ENCODE measurements at places on chromosomes 6 and 20. TPM values are rescaled to one million over a fixed set of nuclear protein-coding genes. Genes with fewer than 3 reads are reported as not detected.

ADGRG6 gene
- 5.7 TPM for total RNA-seq

DNA sequence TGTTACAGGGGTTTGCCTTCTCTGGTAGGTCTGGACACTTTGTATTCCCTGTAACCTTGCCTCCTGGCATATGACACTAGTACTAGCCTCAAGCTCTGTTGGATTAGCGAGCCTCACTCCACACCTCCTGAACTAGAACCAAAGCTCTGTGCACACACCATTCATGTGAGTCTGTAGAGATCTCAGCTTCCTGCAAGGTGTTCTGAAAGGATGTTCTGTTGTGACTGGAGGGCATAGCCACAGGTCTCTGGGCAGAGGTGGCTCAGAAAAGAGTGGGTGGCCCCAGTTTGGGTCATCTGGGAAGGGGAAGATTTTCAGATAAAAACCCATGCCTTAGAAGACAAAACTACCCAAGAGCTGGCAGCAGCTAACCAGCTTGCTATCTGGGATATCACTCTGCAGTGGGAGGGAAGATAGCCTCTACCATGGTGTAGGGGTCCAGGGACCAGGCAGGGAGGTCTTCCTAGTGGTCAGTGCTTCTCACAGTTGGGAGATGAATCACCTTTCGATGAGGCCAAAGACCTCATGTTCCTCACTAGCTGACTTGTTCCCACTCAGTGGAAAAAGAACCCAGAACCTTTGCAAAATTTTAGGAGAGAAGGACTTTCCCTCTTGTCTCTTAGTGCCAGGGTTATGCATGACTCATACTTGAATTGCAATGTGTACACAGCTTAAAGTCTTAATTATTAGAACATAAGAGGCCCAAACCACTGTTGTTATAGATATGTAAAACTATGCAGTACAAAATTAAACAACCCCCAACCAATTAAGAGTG is 41.4 kb downstream of the HLA-F start:
- DNase-seq: no peak

DNA sequence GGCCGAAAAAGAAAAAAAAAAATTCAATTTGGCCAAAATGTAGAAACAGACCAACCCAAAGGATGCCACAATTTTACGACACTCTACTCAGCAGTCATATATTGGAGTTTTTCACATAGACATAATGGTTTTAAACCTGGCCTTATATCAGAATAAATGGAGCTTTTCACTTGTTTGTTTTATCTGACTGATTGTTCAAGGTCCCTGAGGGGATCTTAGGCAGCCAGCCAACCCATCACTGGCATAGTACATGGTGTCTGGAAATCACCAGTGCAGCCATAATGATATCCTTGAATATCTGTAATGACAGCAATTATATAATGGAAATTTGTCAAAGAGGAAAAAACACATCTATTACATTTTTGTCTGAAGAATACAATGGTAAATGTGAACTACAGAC is 96.9 kb downstream of the PRSS35 start:
- DNase-seq: no peak

DNA sequence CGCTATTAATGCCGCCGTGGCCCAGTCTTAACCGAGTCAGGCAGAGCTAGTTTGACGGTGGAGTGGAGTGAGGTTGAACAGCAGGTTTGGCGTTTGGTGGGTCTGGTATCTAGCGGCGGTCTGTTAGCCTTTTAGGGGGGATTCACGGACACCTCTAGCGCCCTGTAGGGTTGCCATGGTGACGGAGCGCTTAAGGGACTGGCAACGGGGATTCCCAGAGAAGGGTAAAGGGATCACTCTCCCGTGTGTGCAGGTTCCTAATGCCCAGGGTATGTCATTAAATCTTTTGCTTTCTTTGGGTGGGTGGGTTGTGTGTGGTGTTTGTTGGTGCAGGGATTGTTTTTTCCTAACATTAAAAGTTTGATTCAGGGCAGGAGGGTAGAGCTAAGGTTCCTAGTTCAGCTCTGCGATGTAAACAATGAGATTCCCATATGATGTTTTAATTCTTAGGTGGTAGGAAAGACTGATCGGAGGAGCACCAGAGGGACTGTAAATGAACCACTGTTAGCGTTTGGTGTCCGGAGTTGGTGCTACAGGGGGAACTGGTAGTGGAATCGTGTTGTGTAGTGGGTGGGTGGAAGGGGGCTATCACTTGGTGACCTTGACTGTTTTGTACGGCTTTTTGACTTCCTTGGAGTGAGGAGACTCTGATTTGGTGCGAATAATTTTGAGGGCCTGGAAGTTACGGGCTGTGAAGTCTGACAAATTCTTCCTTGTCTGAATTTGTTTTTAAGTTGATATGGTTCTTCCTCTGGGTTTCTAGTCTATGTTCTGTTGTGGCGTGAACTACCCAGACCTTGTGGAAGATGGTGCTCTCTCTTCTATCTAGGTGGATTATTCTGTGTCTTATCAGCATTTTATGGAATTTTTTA is 5.0 kb downstream of the BRD2 start:
- DNase-seq: peak; percentile 51

DNA sequence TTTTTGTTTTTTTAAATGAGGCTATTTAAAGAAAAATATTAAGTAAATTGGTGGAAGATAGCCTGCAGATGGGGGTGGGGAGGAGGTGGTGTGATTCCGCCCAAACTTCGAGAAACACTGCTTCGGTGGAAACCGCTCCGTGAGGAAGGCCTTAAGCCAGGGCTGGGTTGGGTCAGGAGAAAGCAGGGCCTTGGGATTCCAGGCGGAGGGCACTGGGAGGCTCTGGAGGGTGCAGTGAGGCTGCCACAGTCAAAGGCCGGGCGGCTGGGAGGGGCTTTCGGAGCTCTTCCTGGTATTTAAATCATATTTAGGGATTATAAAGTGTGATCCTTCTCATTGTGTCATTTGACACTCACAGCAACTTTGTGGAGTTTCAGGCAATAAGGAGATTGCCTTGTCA is 22.2 kb upstream of the SCRT2 start:
- DNase-seq: no peak

PAX1 gene
- not detected for total RNA-seq

DNA sequence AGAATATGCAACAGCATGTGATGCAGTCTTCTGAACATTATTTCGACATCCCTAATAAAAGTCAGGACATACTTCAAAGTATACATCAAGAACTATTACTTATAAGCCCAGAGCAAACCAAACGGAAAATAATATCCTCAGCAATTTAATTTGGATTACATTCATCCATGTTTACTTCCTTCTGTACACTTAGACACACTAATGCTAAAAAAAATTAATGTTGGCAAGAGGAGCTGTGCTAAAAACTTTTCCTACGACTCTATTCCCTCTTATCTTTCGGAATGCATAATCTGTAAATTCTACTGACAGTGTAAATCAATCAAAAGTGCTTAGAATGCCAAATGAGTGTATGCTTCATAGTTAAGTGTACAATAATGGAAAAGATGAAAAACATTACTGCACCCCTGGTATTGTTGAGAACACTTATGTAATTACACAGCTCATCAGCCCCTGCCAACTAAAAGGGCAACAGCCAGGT is 301.2 kb upstream of the HSF2 start:
- DNase-seq: no peak

- peak; percentile 79 for DNase-seq
Observed at GRCh38 chr20:63698739-63699465, 2.5 kb downstream of the TNFRSF6B start.

DNA sequence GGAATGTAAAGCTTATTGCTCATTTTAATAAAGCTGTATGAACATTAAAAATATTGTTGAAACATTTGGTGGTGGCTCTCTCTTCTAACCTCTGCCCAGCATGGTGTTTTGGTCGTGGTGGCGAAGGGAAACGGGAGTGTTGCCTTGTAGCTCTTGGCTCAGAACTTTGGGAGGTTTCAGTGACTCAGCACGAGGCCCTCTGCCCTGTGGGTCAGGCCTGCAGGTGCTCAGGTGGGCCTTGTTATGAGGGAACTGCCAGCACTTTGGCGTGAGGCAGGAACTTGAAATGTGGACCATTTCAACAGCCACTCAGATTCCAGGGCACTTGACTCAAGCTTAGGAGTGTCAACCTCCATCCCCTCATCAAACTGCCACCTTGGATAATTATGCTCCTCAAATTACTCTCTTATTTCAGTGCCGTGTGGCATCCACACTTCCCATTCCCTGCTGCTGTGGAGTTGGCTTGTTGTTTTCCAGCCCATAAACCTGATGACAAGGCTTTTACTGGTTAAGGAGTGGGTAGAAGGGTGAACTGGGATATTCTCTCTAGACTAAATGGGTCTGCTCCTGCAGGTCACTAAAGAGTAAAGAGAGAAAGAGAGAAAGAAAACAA is 36.3 kb downstream of the PRDM1 start:
- no peak for DNase-seq

GRCh38 chr6:7324520-7324919 is 11.5 kb upstream of the SSR1 start:
- DNase-seq: no peak

DNA sequence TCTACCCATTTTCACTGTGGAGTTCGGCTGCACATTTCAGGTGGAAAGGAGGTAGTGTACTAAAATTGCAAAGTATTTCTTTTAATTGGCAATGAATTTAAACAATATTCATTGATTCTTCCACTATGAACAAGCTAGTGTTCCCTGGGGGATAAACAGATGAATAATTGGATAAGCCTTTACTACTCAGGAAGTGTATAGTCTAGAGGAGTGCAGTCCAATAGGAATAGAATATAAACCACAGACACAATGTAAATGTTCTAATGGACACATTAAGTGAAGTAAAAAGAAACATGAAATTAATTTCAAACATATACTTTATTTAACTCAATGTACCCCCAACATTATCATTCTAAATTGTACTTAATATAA is 28.7 kb downstream of the SGK1 start:
- no peak for DNase-seq

GRCh38 chr6:160333841-160334240 is 14.3 kb upstream of the SLC22A3 start:
- DNase-seq: no peak

DNA sequence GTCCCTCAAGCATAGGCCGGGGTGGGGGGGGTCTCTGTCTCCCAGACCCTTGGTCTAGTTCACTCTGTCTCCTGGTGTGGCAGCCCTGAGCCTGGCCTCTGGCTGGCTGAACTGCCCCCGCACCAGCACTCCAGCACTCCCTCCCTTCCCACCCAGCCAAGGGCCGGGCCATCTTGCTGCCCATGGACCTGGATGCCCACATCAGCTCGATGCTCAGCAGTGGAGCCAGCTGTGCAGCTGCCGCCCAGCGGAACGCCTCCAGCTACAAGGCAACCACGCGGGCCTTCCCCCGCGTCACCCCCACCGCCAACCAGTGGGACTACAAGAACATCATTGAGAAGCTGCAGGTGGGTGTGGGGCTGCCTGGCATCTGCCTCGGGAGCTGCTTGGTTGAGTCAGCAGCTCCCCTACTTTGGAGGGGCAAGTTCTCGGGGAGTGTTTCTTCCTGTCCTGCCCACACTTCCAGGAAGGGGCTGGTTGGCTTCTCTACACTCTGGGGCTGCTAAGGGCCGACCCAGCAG is 28.4 kb downstream of the UQCC2 start:
- no peak for DNase-seq

DPPA5 gene
- not detected for total RNA-seq

- DNase-seq: no peak
Observed at GRCh38 chr6:151029970-151030369, 164.5 kb downstream of the MTHFD1L start.

DNA sequence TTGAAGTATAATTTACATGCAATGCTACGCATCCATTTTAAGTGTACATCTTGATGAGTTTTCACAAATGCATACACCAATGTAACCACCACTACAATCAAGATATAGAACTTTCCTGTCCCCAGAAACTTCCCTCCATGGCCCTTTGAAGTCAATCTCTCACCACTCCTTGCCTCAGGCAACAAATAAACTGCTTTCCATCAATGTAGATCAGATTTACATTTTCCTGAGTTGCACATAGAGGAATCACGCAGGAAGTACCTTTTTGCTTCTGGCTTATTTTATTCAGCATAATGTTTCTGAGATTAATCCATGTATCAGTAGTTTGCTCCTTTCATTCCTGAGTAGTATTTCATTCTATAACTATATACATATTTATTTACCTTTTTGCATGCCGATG is 59.6 kb upstream of the NNAT start:
- DNase-seq: no peak

DEFB124 gene
- not detected for total RNA-seq

GRCh38 chr6:122268394-122268793 is 131.1 kb upstream of the HSF2 start:
- DNase-seq: no peak

- no peak for DNase-seq
Observed at GRCh38 chr6:98047871-98048270, 764.9 kb upstream of the MMS22L start.

- no peak for DNase-seq
Observed at GRCh38 chr20:51121901-51122412, 99.0 kb upstream of the KCNG1 start.

PDE10A gene
- total RNA-seq: 9.4 TPM

TNFRSF21 gene
- total RNA-seq: 24.4 TPM

DNA sequence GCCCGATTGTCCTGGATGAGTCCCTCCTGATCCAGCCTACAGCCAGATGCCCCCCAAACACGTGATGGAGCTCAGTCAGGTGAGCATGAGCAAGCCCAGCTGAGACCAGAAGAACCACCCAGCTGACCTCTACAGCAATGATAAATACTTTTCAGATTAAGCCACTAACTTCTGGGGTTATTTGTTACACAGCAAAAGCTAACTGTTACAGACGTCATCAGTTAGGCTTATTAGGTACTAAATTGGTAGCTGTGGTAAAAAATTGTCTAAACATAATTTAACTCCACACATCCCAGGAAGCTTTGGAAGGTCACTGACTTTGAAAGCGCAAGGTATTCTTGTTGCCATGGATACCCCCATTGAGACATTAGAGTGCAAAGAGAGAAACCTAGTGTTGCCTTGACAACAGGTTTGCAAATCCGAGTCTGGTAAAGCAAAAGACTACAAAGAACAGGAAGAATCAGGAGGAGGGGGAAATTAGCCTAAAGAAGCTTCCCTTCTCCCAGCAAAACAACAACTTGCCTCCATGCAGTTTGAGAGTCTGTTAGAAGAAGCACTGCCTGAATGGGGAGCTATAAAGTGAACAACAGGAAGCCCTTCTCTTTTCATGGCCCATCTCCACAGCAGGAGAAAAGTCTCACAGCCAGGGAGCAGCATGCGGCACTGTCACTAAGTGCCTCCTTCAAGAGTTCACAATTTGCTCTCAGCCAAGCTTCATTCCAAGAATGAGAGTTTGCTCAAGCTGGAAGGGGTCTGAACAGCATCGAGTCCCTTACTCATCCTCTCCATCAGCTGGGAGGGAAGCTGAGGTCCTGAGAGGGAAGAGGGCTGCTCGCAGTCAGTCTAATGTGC is 41.7 kb upstream of the ZNF831 start:
- no peak for DNase-seq

PREX1 gene
- 16.0 TPM for total RNA-seq

DNA sequence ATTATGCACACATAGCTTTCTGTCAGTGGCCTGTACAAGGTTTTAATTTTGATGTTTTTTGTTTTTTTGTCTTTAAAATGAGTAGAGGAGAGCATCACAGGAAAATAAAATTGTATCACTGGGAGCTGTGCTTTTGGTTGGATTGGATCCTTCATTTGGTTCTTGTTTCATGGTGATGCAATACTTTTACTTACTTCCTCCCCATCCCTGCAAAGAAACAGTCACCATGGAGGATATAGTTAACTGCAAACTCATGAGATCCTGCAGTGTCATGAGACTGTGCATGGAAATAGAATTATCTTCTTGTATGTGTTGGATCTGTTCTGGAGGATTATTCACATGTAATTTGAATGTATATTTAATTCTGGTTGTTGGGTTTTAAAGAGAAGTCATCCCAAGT is 122.3 kb downstream of the JARID2 start:
- no peak for DNase-seq

GRCh38 chr20:46701556-46701955 is 7.9 kb upstream of the SLC2A10 start:
- no peak for DNase-seq

- DNase-seq: no peak
Observed at GRCh38 chr6:157121897-157122296, 201.4 kb downstream of the TMEM242 start.
